Tracheal epithelial cell (primary cell): ENCODE measurements at places on chromosomes 5 and 9. TPM values are rescaled to one million over a fixed set of nuclear protein-coding genes. Genes with fewer than 3 reads are reported as not detected.

The ALAD gene
- total RNA-seq, result 4.5 and 6.0 TPM in 2 replicates

The ZDHHC11 gene
- total RNA-seq, result 0.43 and 0.72 TPM in 2 replicates

The FBLL1 gene
- under 0.01 TPM in 1 of 2 replicates, not detected in the other for total RNA-seq

The CDKN2B gene
- 36.9 and 62.4 TPM in 2 replicates for total RNA-seq

The PCDHB14 gene
- total RNA-seq, result 0.24 and 0.43 TPM in 2 replicates

The PAEP gene
- not detected in 2 replicates for total RNA-seq

The NDUFB6 gene
- total RNA-seq, result 19.2 and 24.8 TPM in 2 replicates

The CCDC107 gene
- total RNA-seq, result 8.1 and 19.5 TPM in 2 replicates

The SPATA31A3 gene
- total RNA-seq, result not detected in 2 replicates

The MSX2 gene
- total RNA-seq, result under 0.01 TPM in 1 of 2 replicates, not detected in the other

The ADAMTS13 gene
- 0.21 and 1.4 TPM in 2 replicates for total RNA-seq

The TERT gene
- not detected in 2 replicates for total RNA-seq

The TPPP gene
- total RNA-seq, result 0.48 and 1.3 TPM in 2 replicates

The ARL14EPL gene
- total RNA-seq, result not detected in 2 replicates

The TMEM161B gene
- 16.1 and 21.5 TPM in 2 replicates for total RNA-seq

The CD74 gene
- 4.0 and 6.7 TPM in 2 replicates for total RNA-seq

The JMY gene
- 10.6 and 16.6 TPM in 2 replicates for total RNA-seq

The MYORG gene
- total RNA-seq, result 4.0 and 5.5 TPM in 2 replicates

The TEK gene
- under 0.01 TPM in 2 replicates for total RNA-seq

The SGCD gene
- 0.43 and 0.96 TPM in 2 replicates for total RNA-seq

The CARD6 gene
- 9.4 and 11.1 TPM in 2 replicates for total RNA-seq

The PKD2L2 gene
- under 0.01 TPM in 1 of 2 replicates, not detected in the other for total RNA-seq

The C9orf50 gene
- not detected in 2 replicates for total RNA-seq
